Heart right ventricle (tissue), 16 donors: ENCODE measurements at places on chromosomes 4 and X.

DNA sequence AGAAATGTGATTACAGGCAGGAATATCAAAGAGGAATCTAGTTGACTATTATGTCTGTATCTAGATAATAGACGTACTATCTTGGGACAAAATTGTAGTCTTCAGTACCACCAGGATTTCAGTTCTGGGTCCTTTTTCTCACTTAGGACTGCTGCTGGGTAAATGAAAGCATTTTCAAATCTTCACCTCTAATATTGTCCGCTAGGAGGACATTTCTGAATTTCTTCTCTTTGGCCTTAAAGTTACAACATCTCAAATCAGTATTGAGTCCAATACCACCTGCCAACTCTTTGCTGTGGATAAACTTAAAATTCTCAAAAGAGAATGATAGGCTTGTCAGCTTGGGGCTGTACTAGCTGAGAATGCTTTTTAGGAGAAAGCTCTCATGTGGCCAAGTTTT, 6.0 kb downstream of the FGF16 start:
- H3K27ac ChIP-seq: no peak overlapping the region
- H3K36me3 ChIP-seq: no peaks in the 10 kb centered on the region
- no peaks in the 10 kb centered on the region for H3K4me1 ChIP-seq
- H3K4me3 ChIP-seq: no peak overlapping the region
- H3K27me3 ChIP-seq: no peaks in the 10 kb centered on the region
- DNase-seq: no peak

DNA sequence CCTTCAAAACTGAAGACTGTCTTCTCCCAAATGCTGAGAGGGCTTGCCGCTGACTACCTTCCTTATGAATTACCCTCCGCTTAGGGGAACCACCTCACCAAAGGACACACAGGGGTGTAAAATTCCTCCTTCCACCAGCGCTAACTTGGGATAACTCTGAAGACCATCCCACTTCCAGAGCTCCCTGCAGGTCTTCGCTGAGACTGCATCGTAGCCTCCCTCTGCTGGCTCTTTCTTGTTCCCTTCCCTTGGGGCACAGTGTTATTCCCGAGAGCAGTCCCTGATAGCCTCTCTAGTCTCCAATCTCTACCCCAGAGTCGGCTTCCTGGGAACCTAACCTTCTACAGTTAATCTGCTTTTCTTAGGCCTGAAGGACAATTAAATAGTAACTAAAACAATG, 725.5 kb upstream of the ATOH1 start:
- H3K4me1 ChIP-seq: no peaks in the 10 kb centered on the region
- no peak overlapping the region for H3K4me3 ChIP-seq
- H3K36me3 ChIP-seq: no peaks in the 10 kb centered on the region
- no peak overlapping the region for H3K27ac ChIP-seq
- H3K27me3 ChIP-seq: no peaks in the 10 kb centered on the region

DNA sequence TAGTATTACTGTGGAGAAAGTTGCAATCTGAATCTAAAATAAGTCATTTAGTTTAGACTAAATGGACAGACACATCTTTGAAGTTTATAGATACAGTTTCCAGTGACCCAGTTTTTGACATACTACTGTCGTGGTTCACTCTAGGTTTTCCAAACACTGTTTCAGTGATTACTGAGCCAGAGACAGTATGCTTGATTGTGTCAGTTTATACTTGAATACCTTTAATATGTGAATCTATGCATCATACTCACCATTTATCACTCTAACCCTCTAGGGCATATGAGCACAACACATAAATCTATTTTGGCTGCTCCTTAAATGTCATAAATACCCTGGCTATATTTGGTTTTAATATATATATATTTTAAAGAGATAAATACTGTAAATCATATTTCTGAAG, 173.5 kb downstream of the GRID2 start:
- no peak overlapping the region for H3K27ac ChIP-seq
- no peaks in the 10 kb centered on the region for H3K4me1 ChIP-seq
- H3K27me3 ChIP-seq: no peaks in the 10 kb centered on the region
- no peak overlapping the region for H3K4me3 ChIP-seq

GRCh38 chr4:146458594-146458993, 63.1 kb downstream of the SLC10A7 start:
- no peaks in the 10 kb centered on the region for H3K27me3 ChIP-seq
- no peaks in the 10 kb centered on the region for H3K36me3 ChIP-seq
- no peak overlapping the region for H3K27ac ChIP-seq
- DNase-seq: no peak
- H3K4me3 ChIP-seq: no peak overlapping the region

DNA sequence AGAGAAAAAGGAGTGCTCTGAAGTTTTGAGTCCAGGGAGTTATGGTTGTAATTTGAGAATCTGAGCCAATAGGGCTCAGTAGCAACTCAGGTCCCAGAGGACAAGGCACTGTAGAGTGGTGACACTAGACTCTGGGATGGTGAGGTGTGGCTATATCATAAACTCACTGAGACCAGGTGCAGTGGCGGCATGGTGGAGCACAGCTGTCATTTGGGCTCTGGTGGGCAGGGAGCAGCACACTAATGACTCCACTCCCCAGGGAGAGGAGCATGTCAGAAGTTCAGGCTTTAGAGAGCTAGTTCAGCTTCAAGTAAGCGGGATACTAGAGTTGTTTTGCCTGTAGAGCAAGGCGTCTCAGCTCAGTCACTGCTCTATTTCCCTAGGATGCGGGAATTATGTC, 165.4 kb upstream of the USP38 start:
- H3K27ac ChIP-seq: no peak overlapping the region
- H3K4me1 ChIP-seq: no peaks in the 10 kb centered on the region
- H3K4me3 ChIP-seq: no peak overlapping the region
- H3K36me3 ChIP-seq: no peaks in the 10 kb centered on the region
- no peaks in the 10 kb centered on the region for H3K27me3 ChIP-seq

DNA sequence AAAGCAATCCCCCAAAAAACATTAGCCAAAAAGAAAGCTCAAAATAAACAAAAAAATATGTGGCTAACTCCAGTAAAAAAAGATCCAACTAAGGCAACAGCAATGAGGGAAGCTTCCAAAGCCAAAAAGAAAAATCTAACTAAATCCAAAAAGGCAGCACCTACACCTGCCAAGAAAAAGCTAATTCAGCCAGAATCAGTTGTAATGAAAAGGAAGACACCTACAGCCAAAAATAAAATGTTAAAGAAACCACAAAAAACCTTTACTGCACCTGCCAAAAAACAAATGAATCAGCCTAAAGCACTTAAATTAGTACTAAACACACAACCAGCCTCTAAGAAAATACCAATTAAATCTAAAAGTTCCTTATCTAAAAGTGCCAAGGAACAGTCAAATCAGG, 37.2 kb upstream of the CABS1 start:
- no peak for DNase-seq
- H3K27me3 ChIP-seq: no peaks in the 10 kb centered on the region
- no peak overlapping the region for H3K4me3 ChIP-seq

DNA sequence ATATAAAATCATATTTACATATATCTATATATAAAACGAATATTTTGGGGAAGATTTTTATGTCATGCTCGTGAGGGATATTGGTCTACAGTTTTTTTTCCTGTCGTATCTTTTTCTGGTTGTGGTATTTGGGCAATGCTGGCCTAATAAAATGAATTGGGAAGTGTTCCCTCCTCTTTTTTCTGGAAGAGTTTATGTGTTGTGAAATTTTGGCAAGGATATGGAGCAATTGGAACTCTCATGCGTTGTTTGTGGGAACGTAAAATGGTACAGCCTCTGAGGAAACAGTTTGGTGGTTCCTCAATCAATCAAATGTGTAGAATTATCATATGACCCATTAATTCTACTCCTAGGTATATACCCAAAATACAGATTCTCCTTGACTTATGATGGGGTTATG, 69.8 kb downstream of the ZNF182 start:
- H3K36me3 ChIP-seq: no peaks in the 10 kb centered on the region
- no peak for DNase-seq
- H3K27ac ChIP-seq: no peak overlapping the region
- no peaks in the 10 kb centered on the region for H3K4me1 ChIP-seq
- H3K4me3 ChIP-seq: no peak overlapping the region

GRCh38 chr4:169906104-169906503, 120.1 kb downstream of the MFAP3L start:
- H3K4me1 ChIP-seq: no peaks in the 10 kb centered on the region
- H3K36me3 ChIP-seq: no peaks in the 10 kb centered on the region
- H3K27me3 ChIP-seq: no peaks in the 10 kb centered on the region
- no peak overlapping the region for H3K4me3 ChIP-seq
- no peak overlapping the region for H3K27ac ChIP-seq

DNA sequence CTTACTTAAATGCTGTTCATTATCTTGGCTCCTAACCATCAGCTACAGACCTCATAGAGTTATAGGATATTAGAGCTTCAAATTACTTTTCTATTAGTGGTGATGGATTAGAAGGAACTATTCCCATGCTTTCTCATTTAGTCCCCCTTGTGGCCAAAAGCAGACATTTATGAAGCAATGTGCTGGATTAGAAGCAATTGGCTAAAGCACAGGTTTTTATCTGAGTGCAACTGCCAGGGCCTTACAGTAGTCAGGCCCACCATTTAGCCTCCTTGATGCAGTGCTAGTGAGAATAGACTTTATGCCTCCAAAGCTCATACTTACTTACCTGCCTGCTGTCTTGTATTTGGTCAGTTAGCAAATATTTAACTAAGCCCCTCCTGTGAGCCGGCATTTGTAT, 93.0 kb downstream of the TSPAN7 start:
- H3K27ac ChIP-seq: no peak overlapping the region
- no peaks in the 10 kb centered on the region for H3K4me1 ChIP-seq
- no peaks in the 10 kb centered on the region for H3K27me3 ChIP-seq
- no peak for DNase-seq

DNA sequence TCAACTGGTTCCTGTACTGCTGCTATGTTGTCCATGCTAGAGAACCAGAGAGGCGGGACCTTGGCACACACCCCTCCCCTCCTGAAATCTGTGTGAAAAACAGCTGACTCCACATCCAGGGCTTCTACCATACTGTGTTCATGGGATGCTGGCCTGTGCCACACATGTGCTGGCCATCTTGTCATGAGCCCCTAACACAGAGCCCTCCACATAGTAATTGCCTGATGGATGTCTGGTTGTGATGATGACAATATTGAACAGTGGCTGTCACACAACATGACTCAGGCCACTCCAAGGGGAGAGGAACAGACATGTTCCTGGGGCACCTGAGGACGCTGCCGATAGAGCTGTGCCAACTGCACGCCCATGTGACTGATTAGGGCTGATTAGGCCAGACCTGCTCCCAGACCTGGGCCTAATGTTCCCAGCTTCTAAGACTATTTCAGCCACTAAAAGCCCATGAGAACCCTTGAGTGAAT, 13.1 kb downstream of the SLC25A5 start:
- H3K27ac ChIP-seq: no peak overlapping the region
- H3K4me3 ChIP-seq: no peak overlapping the region
- no peaks in the 10 kb centered on the region for H3K36me3 ChIP-seq

DNA sequence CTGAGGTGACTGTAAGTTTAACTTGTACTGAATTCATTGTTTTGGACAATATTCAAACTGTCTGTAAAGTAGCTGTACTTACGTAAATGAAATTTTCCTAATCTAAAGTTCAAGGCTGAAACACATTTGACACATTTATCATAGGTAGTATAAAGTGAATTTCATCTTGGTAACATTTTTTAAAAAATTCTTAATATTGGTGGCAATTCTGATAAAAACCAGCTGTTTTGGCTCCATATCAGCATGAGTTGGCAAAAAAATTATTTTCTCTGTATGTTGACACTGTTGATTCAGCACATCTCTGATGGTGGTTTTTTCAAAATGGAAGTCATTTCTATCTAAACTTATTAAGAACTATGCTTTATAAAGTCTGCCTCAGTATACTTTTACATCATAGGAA, 30.9 kb downstream of the CXorf58 start:
- no peak for DNase-seq
- no peaks in the 10 kb centered on the region for H3K36me3 ChIP-seq
- H3K27ac ChIP-seq: no peak overlapping the region
- H3K4me3 ChIP-seq: no peak overlapping the region
- H3K27me3 ChIP-seq: no peaks in the 10 kb centered on the region
- no peaks in the 10 kb centered on the region for H3K4me1 ChIP-seq

DNA sequence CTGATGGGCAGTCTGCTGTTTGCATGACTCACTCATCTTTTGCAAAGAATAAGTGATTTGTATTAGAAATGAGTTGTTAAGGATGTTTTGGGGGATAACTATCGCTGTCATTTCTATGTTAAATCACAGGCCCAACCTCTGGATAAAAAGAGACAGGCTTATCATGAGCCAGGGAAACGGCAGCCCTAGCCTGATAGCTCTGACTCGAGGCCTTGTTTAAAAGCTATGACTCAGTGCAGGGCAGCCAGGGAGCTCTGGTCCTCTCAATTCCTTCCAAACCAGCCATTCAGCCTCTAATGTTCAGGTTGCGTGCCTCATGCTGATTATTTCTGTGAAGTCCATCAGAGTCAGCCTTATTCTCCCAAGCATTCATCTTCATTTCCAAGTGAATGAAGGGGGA, 305.9 kb upstream of the HAND2 start:
- H3K4me1 ChIP-seq: no peaks in the 10 kb centered on the region
- H3K36me3 ChIP-seq: no peaks in the 10 kb centered on the region
- H3K27ac ChIP-seq: peak overlapping the region; percentile 51
- H3K4me3 ChIP-seq: no peak overlapping the region
- DNase-seq: no peak

DNA sequence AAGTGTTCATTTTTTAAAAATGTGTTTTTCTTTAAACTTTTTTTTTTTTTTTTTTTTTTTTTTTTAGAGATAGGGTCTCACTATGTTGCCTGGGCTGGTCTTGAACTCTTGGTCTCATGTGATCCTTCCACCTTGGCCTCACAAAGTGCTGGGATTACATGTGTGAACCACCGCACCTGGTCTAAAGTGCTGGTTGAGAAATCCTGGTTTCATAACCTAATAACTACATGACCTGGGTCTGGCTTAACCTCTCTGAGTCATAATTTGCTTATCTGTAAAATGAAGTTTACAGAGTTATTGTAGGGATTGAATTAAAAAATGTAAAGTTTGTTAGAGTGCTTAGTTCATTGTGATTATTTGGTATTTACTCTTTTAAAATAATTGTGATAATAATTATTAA, 5.2 kb downstream of the HSD17B13 start:
- no peak overlapping the region for H3K4me3 ChIP-seq
- no peaks in the 10 kb centered on the region for H3K4me1 ChIP-seq
- H3K27me3 ChIP-seq: no peaks in the 10 kb centered on the region

GRCh38 chr4:38600575-38600974, 63.4 kb upstream of the KLF3 start:
- H3K27me3 ChIP-seq: no peaks in the 10 kb centered on the region
- no peak overlapping the region for H3K4me3 ChIP-seq
- peaks cover 10% of the 10 kb centered on the region for H3K4me1 ChIP-seq
- no peak overlapping the region for H3K27ac ChIP-seq
- H3K36me3 ChIP-seq: no peaks in the 10 kb centered on the region

- no peak for DNase-seq
- no peaks in the 10 kb centered on the region for H3K27me3 ChIP-seq
- H3K4me1 ChIP-seq: peaks cover 32% of the 10 kb centered on the region
- no peak overlapping the region for H3K27ac ChIP-seq
- H3K4me3 ChIP-seq: no peak overlapping the region
- H3K36me3 ChIP-seq: no peaks in the 10 kb centered on the region
Observed at GRCh38 chr4:7960017-7960789, 20.5 kb upstream of the AFAP1 start.

GRCh38 chr4:123449780-123450179, 53.2 kb downstream of the SPRY1 start:
- DNase-seq: no peak
- no peak overlapping the region for H3K4me3 ChIP-seq
- H3K27me3 ChIP-seq: no peaks in the 10 kb centered on the region
- no peaks in the 10 kb centered on the region for H3K4me1 ChIP-seq
- H3K27ac ChIP-seq: no peak overlapping the region
